ENCODE measurements at places on chromosomes 4 and X.

GRCh38 chr4:182492423-182492822, 249.2 kb downstream of the TENM3 start:
- no peak for DNase-seq

DNA sequence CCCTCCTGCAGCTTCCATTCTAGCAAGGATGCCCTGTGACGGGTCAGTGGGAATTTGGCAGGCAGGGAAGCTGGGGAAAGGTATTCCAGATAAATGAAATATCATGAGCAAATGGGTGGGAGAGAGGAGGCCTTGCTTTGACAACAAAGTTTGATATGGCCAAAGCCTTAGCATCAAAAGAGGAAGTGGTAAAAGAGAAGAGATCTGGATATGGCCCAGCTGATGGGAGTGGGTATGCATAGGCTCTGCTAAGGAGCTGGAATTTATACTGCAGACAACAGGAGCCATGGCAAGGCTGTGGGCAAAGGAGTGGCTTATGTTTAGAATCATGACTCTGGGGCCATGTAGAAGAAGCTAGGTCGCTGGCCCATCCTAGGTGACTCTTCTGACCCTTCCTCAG, 89.2 kb downstream of the PJA1 start:
- DNase-seq: no peak

DNA sequence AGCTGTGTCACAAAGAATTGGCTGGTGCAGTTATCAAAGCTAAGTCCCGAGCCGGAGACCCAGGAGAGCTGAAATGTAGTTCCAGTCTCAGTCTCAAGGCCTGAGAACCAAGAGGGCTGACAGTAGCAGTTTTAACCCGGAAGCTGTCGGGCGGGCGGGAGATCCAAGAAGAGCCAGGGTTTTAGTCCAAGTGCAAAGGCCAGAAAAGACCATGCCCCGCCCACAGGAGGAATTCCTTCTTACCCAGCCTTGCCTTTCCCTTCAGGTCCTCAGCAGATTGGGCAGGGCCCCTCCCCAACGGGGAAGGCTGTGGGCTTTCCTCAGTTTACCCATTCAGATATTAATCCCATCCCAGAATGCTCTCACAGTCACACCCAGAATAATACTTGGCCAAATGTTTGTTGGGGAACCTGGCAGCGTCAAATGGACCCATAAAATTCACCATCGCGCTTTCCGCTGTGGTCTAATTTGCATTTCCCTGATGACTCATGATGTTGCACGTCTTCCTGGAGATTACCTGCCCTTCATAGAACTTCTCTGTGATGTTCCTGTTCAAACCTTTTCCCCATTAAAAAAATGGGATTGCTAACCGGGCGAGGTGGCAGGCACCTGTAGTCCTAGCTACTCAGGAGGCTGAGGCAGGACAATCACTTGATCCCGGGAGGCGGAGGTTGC, 16.2 kb downstream of the MAEA start:
- no peak for DNase-seq

- DNase-seq: no peak
These were observed 68.0 kb downstream of the ATOH1 start for GRCh38 chr4:93896516-93896915.

GRCh38 chrX:46551494-46552128, 6.4 kb upstream of the ZNF674 start:
- no peak for DNase-seq

- no peak for DNase-seq
These were observed 158.1 kb upstream of the TENM3 start for GRCh38 chr4:182085051-182085480.

GRCh38 chr4:176469546-176469945, 149.8 kb downstream of the SPCS3 start:
- no peak for DNase-seq

GRCh38 chr4:188665491-188666457, 526.5 kb downstream of the TRIML1 start:
- DNase-seq: no peak

DNA sequence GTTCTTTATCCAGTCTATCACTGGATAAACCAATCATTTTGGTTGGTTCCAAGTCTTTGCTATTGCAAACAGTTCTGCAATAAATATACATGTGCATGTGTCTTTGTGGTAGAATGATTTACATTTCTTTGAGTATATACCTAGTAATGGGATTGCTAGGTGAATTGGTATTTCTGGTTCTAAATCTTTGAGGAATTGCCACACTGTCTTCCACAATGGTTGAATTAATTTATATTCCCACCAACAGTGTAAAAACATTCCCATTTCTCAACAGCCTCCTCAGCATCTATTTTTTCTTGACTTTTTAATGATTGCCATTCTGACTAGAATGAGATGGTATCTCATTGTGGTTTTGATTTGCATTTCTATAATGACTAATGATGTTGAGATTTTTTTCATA, 791.7 kb upstream of the AGA start:
- no peak for DNase-seq

- no peak for DNase-seq
These were observed 76.4 kb downstream of the SNX25 start for GRCh38 chr4:185285632-185286393.

GRCh38 chrX:8861908-8862307, 60.7 kb upstream of the FAM9A start:
- DNase-seq: no peak

DNA sequence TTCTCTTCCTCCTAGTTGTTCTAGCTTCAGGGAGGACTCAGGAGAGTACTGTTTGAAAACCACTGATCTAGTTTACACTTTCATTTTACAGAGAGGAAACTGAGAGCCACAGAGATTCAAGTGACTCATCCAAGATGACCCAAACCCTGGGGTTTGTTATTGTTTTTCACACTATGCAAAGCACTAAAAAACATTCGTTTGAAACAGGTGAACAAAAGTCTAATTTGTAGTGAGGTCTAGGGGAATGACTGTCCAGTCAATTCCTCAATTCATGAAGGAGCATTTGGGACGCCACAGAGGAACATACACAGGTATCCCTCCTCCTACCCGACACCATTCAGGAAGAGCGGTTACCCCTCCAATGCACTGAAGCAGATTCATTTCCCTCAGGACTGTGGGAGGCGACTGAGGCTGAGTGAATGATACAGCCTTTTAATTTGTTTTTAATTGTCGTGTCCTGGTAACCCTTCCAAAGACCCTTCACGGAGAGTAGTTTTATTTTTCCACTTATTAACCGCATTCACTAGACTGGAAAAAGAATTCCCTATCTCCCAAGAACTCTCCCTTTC, 30.3 kb downstream of the TLR10 start:
- no peak for DNase-seq

DNA sequence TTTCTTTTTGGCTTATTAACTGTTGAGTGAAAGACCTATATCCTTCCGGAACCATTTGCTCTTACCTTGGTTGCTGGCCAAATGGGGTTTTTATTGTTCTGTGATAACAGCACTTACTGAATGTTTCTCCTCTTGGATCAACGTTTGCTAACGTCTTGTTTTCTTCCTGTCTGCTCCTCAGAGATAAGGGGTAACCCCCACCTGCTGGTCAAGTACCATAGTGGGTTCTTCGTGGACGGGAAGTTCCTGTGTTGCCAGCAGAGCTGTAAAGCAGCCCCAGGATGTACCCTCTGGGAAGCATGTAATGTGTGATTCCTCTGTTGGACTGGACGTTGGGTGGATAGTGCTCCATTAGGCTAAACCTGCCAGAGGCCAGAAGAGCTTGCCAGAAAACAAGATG, 15.3 kb downstream of the BMX start:
- DNase-seq: no peak

- no peak for DNase-seq
These were observed 109.6 kb downstream of the KIT start for GRCh38 chr4:54767376-54767775.

DNA sequence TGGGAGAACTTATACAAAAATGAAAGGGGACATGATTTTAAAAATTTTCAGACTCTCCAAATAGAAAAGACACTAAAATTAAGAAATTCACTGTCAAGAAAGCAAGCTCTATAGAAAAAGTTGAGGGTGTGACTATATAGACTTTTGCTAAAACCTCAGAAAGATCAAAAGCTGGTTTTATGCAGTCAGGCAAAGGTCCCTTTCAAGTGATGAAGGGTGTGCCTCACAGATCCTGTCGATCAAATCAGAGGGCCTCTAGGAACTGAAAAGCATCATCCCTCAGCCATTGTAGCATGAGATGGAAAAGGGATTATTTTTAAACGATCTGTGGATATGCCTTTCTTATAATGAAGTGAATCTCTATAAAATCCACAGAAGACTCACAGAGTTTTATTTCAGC, 116.5 kb downstream of the FAM13A start:
- DNase-seq: no peak

GRCh38 chr4:100016191-100016590, 66.1 kb upstream of the H2AZ1 start:
- DNase-seq: no peak

- no peak for DNase-seq
These were observed 4.3 kb upstream of the ZCCHC4 start for GRCh38 chr4:25308306-25308705.

- no peak for DNase-seq
These were observed 208.2 kb downstream of the EVC2 start for GRCh38 chr4:5500165-5500564.

- no peak for DNase-seq
These were observed 23.0 kb downstream of the SH3D19 start for GRCh38 chr4:151302432-151302831.

DNA sequence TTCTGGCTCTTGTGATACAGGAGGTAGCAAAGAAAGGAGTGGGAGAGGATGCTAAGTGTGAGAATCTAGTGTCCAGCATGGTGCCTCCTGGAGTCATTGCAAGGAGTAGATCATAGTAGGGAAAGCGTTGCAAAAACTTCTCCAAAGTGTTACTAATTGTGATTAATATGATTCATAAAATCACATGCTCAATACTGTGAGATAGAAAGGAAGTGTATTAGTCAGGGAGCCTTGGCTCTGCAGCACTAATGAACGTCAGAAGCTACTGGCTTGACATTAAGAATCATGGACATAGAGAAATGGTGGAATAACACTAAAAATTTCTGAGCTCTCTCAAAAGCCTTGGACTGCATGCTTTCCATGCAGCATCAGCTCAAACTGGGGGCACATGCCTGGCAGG, 299.1 kb downstream of the EVC2 start:
- no peak for DNase-seq

GRCh38 chr4:1830642-1831228, 25.2 kb downstream of the LETM1 start:
- DNase-seq: no peak

GRCh38 chrX:39519030-39519488, 578.7 kb downstream of the BCOR start:
- DNase-seq: no peak

DNA sequence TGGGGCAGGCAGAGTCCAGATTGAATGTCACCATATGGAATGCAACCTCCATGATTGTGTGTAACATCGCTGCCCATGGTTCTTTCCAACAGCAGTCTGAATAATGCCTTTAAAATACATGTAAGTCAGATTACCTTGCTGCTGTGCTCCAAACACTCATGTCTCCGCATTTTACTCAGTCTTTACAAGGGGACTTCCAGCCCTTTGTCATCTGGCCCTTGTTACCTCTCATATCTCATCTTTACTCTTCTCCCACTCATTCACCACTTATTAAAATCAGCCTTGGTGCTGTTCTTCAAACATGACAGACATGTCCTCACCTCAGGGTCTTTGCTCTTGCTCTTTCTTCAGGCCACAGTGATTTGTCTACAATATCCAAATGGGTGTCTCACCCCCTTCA, 200.4 kb upstream of the GYPA start:
- no peak for DNase-seq

- DNase-seq: no peak
These were observed 9.1 kb downstream of the CHRDL1 start for GRCh38 chrX:110786486-110786885.

GRCh38 chr4:139754938-139755337, 89.3 kb downstream of the MGST2 start:
- no peak for DNase-seq

GRCh38 chr4:126592088-126592487, 1040.7 kb upstream of the INTU start:
- no peak for DNase-seq

- DNase-seq: no peak
These were observed at the start of gene LIMCH1 for GRCh38 chr4:41538017-41538733. Gene LIMCH1 (plus strand): TSS chr4:41538157. CDS start chr4:41605996, 67,839 bp downstream.

GRCh38 chrX:25198253-25198652, 182.5 kb upstream of the ARX start:
- DNase-seq: no peak

- DNase-seq: no peak
These were observed 171.7 kb upstream of the SLC4A4 start for GRCh38 chr4:71167083-71167482.

- DNase-seq: no peak
These were observed 49.0 kb downstream of the STARD8 start for GRCh38 chrX:68696267-68696990.

DNA sequence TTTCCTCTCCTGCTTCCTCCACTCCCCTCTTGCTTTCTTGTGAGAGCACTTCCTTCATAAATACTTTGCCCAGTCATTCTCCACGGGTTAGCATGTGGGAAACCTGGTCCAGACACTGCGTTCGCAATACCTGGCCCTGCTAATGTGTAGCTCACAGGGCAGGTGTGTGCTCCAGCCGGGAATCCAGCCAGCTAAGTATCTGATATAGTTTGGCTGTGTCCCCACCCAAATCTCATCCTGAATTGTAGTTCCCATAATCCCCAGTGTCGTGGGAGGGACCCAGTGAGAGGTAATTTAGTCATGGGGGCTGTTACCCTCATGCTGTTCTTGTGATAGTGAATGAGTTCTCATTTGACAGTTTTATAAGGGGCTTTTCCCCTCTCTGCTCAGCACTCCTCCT, 32.2 kb upstream of the STX18 start:
- no peak for DNase-seq

- no peak for DNase-seq
These were observed 52.0 kb downstream of the CDS1 start for GRCh38 chr4:84634961-84635360.

DNA sequence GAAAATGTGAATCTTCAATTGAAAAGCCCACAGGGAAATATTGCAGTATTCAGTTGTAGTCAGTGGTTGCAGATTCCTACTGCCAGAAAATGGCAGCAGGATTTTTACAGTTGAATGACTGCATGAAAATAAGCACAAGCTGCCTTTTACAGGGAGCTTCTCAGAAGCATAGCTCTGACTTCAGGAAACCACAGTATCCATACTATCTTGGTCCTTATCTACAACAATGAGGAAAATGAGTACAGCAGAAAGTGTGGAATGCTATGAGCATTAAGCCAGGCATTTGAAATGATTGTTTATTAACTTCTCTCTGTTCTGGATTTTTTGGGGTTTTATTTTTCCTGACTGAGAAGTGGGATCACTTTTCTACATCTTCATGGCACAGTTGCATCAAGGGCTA, 34.6 kb upstream of the PRRG1 start:
- DNase-seq: no peak

DNA sequence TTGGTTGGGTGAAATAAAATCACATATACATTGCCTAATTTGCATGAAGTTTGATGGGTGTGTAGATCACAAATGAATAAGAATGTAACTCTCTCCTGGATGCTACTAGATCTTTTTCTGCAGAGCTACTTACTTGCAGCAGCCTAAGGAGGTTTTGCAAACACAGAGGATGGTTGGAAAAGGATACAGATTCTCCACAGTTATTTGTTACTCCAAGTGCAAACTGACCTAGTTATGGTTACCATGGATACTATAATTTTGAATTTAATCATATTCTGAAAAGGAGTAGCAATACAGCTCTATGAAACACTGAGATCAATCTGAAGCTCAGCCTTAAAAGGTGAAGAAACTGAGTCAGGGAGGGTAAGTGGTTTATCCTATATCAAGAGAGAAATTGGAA, 9.1 kb upstream of the ARHGEF38 start:
- DNase-seq: no peak

Data from stimulated activated CD8-positive, alpha-beta memory T cell treated with anti-CD3 and anti-CD28 coated beads, Interleukin-4, amount 100 ng/mL, for 4 hours (primary cell).